ENCODE measurements at places on chromosomes 5 and 9.
A peak's percentile ranks its signal among the peaks of the same experiment; 100 is the strongest.

DNA sequence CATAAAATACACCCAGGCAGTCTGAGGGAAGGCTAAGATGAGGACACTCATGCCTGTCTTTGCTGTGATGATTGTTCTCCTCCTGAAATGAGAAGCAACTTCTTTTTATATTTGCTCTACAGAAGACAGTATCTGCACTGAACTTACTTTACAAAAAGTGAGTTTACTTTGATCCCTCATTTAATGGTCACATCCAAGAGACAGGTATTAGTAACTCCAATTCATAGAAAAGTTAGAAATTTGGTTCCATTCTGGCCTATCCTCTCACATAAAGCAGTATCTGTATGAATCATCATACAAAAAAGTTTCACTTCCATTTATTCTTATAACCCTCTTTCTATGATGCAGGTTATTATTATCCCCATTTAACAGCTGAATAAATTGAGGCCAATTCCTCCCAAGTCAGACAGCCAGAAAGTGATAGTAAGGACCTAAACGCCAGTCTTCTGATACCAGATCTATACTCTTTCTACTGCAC, 15.2 kb downstream of the TSTD2 start:
- DNase-seq, result no peak

DNA sequence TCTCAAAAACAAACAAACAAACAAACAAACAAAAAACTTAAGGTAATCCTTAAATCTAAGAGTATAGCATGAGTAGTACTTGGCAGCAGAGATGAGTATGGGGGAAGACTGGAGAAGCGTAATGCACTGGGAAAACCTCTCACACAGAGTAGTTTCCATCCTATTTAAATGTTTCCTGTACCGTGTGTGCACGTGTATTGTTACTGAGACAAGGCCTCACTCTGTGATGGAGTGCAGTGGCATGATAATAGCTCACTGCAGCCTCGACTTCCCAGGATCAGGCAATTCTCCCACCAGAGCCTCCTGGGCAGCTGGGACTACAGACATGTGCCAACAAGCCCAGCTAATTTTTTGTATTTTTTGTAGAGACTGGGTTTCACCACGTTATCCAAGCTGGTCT, 2.9 kb downstream of the UIMC1 start:
- no peak for DNase-seq

DNA sequence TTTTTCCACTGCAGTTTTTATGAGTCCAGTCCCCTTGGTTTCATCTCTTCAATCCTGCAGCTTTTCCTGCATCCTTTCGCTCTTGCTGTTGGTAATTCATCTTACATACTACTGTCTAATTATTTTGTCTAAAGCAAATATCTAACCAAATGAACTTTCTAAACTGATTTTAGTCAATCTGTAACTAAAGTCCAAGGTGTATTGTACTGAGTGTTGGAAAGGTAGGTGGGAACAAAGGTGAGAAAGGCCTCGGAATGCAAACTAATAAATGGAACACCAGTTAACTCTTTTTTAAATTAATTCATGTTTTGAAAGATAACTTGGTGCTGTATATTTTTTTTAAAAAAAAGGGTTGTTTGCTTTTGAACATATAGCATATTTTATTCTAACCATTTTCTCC, 152.7 kb upstream of the CYLC2 start:
- DNase-seq, result no peak

DNA sequence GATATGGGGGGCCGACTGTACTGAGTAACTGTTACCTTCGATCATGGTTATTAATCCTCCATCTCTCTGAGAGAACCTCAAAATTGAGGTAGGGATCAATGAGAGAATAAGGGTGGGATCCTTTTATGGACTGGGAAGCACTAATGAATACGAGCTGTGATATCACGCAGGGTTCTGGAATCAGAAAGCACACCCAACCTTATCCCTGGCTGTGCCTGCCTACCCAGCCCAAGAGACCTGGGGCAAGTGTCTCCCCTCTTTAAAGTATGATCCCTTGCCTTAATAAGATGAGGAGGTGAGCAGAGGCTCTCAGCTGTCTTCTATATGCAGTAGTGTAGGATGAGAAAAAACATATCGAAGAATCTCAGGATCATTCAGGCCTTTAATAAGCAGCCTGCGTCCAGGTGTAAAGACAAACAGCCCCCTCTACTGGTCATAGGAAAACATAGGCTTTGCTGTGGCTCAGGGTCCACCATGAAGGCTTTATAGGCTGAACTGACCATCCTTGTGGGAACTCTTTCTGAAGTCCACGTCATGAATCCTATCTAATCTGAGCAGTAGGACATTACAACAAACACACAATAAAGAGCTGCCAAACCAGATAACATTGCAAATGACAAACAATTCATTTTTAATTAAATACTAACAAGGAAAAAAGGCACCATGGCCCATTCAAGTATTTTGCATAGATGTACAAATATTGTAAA, 16.8 kb downstream of the NIPAL4 start:
- peak; percentile 52 for DNase-seq

DNA sequence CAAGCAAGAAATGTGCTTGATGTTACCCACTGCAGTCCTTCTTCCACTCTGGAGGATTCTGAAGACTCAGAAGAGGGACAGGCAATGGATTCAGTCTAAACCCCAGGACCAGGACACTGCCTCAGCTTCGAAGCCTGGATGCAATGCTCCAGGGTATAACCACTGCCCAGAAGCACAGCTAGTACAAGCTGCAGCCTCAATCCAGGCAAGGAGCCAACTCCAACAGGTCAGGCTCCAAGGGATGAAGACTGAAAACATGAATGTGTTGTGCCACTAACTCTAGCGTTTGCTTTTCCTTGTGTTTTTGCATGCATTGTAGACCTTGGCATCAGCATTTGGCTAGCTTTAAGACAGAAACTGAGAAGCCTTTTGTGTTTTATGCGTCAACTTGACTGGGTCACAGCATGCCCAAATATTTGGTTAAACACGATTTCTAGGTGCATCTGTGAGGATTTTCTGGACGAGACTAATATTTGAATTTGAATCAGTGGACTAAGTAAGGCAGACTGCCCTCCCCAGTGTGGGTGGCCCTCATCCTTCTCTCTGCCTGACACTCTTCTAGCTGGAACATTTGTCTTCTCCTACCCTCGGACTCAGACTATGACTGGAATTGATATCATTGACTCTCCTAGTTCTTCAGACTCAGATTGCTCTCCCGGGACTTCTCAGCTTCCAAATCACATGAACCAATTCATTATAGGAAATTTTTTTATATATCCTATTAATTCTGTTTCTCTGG, 20.5 kb upstream of the GPX3 start:
- no peak for DNase-seq

GRCh38 chr9:114275246-114276004, 47.5 kb upstream of the ORM1 start:
- no peak for DNase-seq

DNA sequence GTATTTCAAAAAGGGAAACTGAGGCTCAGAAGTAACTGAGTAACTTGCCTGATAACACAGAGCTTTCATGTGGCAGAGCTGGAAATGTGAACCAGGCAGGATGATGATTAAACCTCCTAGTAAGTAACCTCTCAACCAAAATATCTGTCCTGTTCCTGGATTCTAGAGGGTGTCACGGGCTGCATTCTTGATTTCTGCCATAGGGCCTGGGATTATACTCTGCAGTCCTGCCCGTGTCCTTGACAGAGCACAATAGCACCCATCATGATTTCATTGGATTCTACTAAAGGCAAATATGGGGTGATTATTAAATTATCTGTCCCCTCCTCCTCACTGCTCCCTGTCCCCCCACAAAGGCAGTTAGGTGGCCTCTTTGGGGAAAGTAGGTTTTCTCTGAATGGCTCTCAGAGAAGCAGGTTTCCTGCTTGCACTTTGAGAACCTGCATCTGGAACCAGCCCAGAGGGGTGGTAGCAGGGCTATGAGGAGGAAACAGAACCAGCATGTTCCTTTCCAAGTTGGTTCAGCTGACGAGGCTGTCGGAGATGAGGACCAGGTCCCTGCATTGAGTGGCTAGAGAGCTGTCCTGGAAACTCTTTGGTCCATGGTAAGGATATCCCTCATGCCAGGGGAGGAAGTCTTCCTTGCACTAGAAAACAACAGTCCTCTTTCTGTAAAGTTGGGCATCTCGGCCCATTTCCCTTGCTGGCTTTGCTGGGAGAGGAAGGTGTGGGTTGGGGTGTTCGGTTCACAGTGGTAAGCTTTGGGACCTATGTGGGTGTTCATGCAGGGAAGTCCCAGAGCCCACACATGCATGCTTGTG, 36.6 kb downstream of the PPARGC1B start:
- DNase-seq, result no peak

DNA sequence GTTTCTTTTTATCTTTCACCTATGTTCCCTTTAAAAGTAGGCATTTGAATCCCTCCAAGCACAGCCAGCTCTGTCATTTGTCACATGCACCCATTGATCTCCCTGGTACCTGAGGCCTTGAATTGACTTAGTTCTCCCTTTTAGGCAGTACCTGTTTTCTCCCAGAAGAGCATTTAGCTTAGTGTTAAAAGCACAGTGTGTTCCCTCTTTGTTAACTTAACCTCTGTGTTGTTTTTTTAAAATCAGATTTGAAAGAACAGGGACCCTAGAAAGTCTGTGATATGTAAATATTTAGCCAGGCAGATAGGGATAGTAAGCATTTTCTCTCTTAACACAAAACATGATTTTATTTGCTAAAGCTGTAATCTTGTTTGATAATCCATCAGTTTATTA, 113.8 kb upstream of the SPATA31D4 start:
- no peak for DNase-seq

- DNase-seq, result no peak
Observed at GRCh38 chr9:99602854-99603253, 218.8 kb upstream of the NR4A3 start.

DNA sequence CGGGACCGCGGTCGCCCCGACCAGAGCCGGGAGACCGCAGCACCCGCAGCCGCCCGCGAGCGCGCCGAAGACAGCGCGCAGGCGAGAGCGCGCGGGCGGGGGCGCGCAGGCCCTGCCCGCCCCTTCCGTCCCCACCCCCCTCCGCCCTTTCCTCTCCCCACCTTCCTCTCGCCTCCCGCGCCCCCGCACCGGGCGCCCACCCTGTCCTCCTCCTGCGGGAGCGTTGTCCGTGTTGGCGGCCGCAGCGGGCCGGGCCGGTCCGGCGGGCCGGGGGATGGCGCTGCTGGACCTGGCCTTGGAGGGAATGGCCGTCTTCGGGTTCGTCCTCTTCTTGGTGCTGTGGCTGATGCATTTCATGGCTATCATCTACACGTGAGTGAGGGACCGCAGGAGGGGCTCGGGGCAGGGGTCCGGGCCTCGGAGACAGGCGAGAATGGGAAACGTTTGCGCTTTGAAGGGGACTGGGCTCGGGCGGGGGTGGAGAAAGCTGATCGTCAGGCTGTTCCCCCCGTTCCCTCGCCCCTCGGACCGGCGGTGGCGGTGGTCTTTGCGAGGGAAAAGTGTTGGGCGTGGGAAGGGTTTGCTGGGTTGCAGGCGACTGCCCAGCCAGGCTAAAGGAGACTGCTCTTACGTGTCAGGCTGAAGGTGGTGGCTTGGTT, 457 bp downstream of the UGCG start:
- DNase-seq, result no peak

- DNase-seq, result no peak
Observed at GRCh38 chr5:124025306-124025845, 513.4 kb downstream of the CSNK1G3 start.

DNA sequence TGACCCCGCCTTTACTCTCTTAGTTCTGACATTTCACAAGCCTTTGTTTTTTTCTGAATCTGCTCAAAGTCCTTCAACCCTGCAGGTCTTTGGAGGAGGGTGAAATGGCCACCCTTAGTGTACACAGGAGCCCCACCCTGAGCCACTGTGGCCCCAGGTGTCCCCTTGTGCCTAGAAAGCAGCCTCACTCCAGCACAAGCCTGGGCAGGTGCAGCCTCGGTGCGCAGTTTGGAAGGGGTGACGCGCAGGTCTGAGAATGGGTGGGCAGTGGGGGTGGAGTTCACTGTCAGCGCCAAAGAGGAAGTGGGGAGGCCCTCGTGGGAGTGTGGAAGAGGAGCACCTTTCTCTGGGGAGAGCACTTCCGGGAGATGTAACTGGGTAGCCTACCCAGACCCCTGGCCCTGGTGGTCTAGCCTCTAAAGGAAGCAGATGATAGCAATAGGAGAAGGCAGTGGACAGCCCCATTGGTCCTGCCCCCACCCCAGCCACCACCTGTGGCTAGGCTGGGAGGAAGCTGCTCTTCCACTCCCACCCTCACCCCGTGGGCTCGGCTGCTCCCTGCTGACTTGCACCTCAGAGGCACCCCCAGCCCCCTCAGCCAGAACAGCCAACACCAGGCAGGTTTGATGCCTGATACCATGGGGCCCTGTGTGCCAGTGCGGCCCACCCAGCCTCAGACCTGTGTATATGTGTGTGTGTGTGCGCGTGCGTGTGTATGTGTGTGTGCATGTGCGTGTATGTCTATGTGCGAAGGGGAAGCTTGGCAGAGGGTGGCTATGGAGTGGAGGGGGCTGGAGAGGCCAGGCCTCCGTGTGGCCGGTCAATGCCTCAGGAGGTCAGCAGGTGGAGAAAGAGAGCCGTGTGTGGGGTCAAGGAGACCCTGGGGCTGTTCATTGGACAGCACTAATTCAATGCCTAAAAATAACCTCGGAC, 16.8 kb upstream of the DAB2IP start:
- DNase-seq, result no peak

DNA sequence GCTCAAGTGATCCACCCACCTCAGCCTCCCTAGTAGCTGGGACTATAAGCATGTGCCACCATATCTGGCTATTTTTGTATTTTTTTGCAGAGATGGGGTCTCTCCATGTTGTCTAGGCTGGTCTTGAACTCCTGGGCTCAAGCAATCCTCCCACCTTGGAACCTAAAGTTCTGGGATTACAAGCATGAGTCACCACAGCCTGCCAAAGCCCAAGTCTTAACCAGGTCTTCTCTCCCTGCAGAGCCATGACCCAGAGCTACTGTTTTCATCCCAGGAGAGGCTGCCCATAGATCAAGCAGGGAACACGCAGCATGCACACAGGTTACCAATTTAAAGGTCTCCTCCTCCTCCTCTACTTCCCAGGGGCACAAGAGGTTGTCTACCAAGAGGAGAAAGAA, 29.7 kb downstream of the PCDHGC5 start:
- no peak for DNase-seq

- peak; percentile 62 for DNase-seq
Observed at GRCh38 chr5:151222790-151223446, 974 bp downstream of the CCDC69 start.

DNA sequence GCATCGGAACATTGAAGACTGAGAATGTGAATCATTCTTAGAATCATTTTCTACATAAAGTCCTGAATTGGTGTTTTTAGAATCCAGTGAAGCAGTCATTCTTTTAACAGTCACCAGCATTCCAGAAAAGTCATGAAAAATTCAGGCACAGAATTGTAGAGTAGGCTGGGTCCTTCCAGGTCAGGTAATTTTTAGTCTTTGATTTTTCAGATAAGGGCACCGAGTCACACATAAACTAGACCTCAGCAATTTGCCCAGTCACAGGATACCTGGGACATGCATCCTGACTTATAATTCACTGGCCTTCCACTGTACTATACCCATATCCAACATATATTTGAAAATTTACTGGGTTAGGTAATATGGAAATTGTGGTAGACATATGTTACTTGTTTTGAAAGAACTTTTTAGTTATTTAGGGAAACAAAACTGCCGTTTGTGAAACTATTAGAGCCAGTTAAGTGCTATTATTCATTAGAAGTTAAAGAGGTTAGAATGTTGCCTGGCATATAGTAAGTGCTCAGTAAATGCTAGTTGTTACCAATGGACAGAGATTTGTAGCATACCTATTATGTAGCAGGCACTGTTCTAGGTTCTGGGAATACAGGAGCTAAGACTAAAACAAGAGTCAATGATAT, 10.9 kb downstream of the MAN2A1 start:
- no peak for DNase-seq

GRCh38 chr5:139700711-139701055, 52.5 kb downstream of the CXXC5 start:
- DNase-seq, result no peak

GRCh38 chr5:80926979-80927656, 33.0 kb upstream of the RASGRF2 start:
- no peak for DNase-seq

Data from CD4-positive, alpha-beta T cell treated with Interleukin-21 for 1 hour (primary cell).